ENCODE measurements at places on chromosomes 6 and 20.

GRCh38 chr20:37071481-37071911 is 24.3 kb downstream of the RBL1 start:
- DNase-seq, result peak; percentile 6

DNA sequence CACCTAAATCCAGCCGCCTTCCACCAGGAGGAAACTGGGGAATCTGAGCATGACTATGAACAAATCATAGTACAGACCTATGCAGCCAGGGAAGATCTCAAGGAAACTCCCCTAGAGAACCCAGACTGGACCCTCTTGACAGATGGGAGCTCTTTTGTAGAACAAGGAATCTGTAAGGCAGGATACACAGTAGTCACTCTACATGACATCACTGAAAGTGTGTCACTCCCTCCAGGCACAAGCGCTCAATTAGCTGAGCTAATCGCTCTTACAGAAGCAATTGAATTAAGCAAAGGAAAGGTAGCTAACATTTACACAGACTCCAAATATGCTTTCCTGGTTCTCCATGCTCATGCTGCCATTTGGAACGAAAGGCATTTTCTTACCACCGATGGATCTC is 36.8 kb downstream of the PLN start:
- no peak for DNase-seq

DNA sequence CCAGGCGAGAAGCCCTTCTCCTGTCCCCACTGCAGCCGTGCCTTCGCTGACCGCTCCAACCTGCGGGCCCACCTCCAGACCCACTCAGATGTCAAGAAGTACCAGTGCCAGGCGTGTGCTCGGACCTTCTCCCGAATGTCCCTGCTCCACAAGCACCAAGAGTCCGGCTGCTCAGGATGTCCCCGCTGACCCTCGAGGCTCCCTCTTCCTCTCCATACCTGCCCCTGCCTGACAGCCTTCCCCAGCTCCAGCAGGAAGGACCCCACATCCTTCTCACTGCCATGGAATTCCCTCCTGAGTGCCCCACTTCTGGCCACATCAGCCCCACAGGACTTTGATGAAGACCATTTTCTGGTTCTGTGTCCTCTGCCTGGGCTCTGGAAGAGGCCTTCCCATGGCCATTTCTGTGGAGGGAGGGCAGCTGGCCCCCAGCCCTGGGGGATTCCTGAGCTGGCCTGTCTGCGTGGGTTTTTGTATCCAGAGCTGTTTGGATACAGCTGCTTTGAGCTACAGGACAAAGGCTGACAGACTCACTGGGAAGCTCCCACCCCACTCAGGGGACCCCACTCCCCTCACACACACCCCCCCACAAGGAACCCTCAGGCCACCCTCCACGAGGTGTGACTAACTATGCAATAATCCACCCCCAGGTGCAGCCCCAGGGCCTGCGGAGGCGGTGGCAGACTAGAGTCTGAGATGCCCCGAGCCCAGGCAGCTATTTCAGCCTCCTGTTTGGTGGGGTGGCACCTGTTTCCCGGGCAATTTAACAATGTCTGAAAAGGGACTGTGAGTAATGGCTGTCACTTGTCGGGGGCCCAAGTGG is 5.3 kb downstream of the SNAI1 start:
- no peak for DNase-seq

- DNase-seq, result no peak
These were observed 146.3 kb downstream of the MTFR2 start for GRCh38 chr6:136103763-136104311.

GRCh38 chr6:113068570-113068969 is 721.4 kb downstream of the RFPL4B start:
- no peak for DNase-seq

- DNase-seq, result no peak
These were observed 46.5 kb upstream of the SNAP25 start for GRCh38 chr20:10171864-10172751.
